T-helper 9 cell (primary cell): ENCODE measurements at places on chromosomes 11 and 22.

GRCh38 chr11:107018902-107019493 lies 722 bp upstream of the GUCY1A2 start:
- no peak for DNase-seq

DNA sequence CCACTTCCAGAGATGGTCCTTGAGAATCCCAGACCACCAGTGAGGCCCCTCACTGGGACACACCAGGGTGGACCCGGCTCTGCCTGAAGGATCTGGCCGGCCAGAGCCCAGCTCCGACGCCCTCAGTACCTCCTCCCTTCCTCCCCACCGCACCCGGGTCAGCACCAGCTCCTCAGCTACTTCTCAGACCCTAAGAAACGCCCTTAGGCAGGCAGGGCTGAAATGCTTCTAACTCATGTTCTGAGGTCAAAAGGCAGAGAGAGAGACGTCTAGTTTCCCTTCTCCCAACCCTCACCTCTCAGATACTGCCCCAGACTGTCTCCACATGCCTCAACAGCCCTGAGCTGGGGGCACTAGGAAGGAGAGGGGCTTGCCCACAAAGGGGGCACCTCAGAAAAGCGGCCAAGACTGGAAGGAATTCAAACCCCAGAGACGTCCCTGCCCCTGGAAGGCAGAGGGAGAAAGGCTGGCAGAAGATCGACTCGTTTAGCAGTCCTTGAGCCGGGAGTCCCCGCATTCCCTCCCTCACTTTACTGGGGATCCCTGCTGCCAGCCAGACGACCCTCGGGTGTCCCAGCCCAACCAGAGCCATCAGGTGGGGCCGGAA lies 539 bp downstream of the USH1C start:
- no peak for DNase-seq

DNA sequence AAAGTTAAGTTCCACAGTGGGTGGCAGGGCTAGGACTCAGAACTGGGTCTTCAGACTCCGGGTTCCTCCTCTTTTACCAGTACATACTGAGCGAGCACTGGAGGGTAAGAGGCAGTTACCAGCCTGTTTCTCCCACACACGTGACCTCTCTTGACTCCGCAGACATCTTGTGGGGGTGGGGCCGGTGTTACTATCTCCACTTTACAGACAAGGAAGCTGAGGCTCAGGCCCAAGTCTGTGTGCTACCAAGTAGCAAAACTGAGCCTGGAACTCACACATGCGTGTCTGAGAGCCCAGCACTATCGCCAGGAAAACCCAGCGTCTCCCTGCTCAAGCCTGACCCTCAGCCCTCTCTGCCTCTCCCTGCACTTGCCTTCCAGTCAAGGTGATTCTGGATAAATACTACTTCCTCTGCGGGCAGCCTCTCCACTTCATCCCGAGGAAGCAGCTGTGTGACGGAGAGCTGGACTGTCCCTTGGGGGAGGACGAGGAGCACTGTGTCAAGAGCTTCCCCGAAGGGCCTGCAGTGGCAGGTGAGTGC lies 16.0 kb upstream of the SMIM35 start:
- no peak for DNase-seq

- peak; percentile 3 for DNase-seq
Measured at GRCh38 chr11:27471589-27472397, 797 bp downstream of the LGR4 start.

GRCh38 chr11:122812638-122813037 lies 25.7 kb upstream of the CRTAM start:
- no peak for DNase-seq

GRCh38 chr11:70669871-70670675 lies 271.7 kb downstream of the CTTN start:
- DNase-seq = no peak

- DNase-seq = peak; percentile 98
Measured at GRCh38 chr11:68751331-68751856, at the start of gene TESMIN. TSS of gene TESMIN (minus strand) at chr11:68751520. CDS start at chr11:68750660, 860 bp downstream.
